NCI-H1930 (cell line): ENCODE measurements at places on chromosomes 13 and 19.

GRCh38 chr13:41411060-41411459 is 46.3 kb upstream of the RGCC start:
- no peak for DNase-seq

DNA sequence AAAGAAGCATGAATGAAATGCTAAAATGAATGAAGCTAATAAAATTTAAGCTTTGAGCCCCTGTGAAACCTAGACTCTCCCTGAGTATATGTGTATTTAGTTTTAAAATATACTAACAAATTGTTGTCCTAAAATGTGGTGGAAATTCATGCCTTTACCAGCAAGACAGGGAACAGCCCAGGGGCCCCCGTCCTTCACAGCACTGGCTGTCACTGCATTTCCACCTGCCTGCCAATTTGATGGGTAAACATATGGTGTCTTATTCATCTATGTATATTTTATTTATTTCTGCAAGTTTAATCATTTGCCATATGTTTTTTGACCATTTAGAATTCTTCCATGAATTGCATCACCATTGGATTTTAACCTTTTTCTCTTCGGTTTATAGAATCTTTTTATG is 463.7 kb upstream of the NBEA start:
- no peak for DNase-seq

DNA sequence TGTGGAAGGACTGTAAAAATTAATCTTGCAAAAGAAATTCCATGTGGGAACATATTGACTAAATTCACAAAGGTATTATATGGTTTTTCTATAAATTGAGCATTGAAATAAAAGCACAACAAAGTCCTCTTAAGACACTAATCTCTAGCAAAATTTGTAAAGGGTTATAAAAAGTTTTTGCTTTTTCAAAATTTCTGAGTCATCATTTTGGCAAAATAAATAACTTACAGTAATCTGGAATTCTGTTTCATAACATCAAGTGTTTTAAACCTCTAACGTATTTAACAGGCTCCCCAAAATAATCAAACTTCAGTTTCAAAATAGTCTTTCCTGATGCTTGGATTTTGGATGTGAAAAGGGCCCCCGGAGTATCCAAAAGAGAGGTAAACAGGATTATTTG is 26.0 kb downstream of the MED4 start:
- DNase-seq, result no peak

DNA sequence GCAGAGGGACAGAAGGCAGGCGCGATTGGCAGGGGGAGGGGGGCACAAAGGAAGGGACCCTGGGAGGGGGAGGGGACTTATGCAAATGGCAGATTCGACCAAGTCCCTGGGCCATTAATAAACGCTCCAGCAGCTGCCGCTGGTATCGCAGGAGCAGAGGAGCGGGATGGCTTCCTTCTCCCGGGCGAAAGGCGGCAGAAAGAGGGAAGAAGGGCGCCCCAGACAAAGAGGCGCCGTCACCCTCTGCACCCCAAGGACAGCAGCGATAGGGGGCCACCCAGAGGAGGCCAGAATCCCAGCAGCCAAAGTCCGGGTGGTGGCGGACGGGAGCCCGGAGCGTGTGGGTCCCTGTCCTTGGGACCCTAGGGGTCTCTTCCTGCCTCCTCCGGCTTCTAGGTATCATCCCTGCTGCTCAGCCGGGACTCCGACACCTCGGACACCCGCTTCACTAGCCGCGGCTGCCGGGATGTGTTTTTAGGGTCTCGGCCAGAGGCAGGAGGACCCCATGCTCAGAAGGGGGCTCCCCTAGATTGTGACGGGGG is 1.9 kb downstream of the PTPRS start:
- DNase-seq, result no peak

DNA sequence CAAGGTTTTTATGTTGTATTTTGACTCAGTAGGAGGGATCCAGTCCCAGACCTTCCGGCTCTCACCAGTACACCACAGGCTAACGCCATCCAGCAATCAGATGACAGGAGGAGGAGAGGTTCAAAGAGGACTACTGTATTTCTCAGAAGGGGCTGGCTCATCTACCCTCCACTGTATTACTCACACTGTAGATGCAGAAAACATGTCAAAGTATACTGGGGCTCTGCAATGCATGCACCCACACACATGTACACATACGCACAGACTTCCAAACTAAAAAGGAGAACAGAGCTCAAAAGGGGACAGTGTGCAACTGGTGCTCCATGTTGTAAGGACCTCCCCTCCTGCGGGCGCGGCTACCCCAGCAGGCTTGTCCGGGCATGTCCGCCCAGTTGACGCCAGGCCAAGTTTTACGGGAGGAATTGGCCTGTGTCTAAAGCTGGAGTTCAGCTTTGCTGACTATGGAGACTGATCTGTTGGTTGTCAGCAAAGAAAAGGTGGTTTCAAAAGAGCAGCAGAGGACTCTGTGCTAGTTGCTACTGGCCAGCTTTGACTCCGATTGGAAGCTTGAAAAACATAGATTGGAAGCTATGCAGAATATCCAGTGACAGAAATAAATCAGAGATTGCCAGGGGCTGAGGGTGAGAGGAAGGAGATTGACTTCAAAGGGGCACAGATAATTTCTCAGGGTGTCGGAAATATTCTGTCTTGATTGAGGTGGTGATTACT is 314.2 kb downstream of the DLEU7 start:
- DNase-seq, result no peak

- no peak for DNase-seq
Observed at GRCh38 chr13:89310943-89311672, 1639.9 kb downstream of the SLITRK5 start.

- DNase-seq, result no peak
Observed at GRCh38 chr19:51441410-51442390, 16.6 kb downstream of the SIGLEC8 start.

DNA sequence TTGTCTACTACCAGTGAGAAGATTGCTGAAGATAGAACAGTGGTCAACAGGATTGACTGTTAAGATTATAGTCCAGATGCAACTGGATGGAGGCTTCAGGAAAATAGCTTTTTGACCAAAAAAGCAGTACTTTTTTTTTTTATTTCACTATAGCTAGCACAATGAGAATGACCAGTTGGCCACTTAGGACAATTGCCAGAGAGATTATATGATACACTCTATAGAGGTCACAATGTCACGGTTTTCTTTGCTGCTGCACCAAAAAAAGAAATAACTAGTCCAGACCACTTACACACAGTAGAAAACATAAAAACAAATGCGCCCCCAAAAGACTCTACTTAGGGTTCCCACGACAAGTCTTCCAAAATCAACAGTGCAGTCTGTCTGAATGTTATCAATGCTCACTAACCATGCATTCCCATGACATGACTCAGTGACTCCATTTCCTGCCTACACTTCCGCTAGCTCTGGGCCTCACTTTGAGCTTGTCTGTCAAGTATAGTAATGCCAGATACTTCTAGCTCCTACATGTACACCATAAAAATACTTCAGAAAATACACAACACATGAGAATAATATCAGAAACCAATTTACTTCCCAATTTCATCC is 209.1 kb upstream of the STARD13 start:
- no peak for DNase-seq

- DNase-seq, result no peak
Observed at GRCh38 chr19:15223649-15224361, 8.4 kb downstream of the EPHX3 start.

GRCh38 chr13:102127153-102127552 is 274.7 kb downstream of the FGF14 start:
- DNase-seq, result no peak

DNA sequence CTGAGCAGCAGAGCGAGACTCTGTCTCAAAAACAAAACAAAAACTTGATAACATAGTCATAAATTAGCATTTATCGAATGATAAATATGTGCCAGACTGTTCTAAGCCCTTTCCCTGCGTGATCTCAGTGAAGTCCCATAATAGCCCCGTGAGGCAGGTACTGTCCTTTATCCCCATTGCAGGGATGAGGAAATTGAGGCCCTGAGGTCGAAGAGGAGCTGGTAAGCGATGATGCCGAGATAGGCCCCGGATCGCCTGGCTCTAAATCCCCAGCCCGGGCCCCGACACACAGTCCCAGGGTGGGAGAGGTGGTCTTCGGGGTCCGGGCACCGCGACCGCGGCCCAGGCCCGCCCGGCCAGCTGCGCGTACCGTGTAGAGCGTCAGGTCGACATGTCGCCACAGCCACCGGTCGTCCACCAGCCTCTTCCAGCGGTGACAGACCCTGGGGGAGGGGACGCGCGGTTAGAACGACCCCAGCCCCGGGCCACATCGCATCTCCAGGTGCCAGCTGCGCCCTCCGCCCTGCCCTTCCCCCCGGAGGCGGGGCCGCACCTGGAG is 625 bp downstream of the FBXL12 start:
- DNase-seq, result no peak

DNA sequence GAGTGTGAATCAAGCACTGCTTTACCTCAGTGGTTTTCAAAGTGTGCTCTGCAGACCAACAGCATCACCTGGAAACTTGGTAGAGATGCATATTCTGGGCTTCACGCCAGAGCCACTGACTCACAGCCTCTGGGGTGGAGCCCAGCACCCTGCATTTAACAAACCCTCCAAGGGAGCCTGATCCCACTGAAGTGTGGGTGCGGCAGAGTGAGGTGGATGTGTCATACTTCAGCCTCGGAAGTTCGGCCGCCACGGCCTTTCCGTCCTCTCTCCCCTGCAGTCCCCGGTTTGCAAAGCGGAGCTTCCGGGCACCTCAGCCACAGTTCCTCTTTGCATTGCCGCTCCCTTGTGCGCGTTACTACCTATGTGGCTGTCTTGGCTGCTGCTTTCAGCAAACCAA is 33.3 kb upstream of the MICU2 start:
- DNase-seq, result no peak

- DNase-seq, result no peak
Observed at GRCh38 chr19:50478901-50479715, 2.5 kb upstream of the GARIN5A start.

DNA sequence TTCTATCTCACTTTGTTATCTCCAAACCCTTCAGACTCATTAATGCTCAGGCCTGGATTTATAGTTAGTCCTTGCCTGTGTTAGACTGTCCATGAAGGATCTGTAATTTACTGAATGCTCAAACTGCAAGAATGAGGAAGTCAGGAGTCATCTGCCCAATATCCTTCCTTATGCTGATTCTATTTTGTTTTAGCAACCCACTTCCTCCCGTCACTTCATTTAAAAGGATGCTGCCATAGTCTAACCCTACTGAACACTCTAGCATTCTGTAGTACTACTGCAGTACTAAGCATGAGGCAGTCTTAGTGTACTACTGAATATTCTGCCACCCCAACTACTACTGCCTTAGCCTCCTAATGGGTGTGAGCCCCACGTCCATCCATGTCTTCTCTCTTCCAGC is 1.5 kb downstream of the FCAR start:
- no peak for DNase-seq

GRCh38 chr13:75369981-75370380 is 112.0 kb downstream of the TBC1D4 start:
- no peak for DNase-seq

- DNase-seq, result peak; percentile 39
Observed at GRCh38 chr19:8552810-8553209, 24.4 kb downstream of the MYO1F start.

DNA sequence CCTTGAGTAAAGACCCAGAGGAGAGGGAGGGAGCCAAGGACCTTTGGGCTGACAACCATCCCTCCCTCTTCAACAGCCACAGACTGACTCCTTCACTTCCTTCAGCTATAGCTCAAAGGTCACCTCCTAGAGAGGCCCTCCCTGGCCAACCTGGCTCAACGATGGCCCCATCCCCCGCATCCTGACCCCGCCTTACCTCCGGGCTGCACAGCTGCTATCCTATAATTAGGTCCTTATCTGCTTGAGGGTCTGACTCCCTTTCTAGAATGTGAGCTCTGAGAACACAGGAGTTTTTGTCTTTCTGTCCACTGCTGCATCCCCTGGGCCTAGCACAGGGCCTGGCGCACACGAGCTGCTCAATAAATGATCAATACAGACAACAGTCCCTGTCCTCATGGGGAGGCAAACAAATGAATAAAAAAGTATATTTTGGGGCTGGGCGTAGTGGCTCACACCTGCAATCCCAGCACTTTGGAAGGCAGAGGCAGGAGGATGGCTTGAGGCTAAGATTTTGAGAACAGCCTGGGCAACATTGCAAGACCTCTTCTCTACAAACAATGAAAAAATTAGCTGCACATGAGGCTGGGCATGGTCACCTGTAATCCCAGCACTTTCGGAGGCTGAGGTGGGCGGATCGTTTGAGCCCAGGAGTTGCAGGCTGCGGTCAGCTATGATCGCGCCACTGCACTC is 6.6 kb upstream of the LGALS4 start:
- DNase-seq, result no peak

DNA sequence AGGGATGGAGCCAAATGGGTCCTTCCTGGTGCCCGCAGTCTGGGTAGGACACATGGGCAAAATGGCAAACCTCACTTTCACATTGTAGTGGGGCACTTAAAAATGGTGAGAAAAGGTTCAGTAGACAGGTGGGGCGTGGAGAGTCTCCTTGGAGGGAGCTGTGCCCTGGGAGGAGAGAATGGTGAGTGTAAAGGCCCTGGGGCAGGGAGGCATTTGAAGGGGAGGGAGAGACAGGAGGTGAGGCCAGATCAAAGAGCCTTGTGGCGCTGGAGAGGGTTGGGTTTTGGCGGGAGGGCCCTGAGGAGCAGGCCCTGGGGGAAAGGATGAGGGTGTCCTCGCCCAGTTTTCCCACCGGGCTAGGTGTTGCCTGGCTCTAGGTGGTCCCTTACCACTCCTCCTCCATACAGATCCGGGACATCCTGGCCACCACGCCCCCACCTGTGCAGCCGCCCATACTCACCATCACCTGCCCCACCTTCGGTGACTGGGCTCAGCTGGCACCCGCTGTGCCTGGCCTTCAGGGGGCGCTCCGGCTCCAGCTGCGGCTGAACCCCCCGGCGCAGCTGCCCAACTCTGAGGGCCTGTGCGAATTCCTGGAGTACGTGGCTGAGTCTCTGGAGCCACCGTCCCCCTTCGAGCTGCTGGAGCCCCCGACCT is 6.3 kb downstream of the MAP1S start:
- no peak for DNase-seq

DNA sequence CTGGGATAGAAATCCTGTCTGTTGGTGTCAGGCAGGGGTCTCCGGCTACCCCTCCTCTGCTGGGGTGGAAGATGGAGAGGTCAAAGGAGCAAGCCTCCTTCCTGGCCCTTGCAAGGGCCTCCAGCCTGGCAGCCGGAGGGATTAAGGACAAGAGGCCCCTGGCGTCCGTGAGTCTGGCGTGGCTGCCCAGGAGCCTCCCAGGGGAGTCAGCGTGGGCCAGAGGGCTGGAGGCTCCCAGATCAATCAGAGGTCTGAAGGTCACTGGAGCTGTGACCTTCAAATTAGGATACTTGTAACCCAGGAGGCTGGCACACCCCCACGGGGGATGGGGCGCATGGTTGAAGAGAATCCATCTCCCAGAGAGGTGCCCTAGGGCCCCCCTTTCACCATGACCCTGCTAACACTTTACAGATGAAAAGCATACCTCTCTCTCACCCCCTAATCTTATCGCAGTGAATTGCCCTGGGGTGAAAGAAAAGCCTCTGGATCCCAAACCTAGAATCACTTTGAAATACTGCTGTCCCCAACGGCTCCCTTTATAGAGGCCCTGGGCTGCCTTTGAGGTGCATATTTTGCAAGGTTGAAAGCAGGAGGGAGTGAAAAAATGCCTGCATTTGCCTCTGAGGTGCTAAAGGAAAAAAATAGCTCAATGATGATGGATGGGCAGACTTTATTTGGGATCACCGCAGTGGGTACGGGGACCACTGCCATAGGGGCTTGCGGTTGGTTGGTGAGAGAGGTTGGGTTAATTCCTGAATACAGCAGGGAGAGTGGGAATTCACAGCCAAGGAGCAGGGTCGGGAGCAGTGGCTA is 44.9 kb upstream of the PEG3 start:
- DNase-seq, result no peak
